Gastroesophageal sphincter (tissue), 4 donors: ENCODE measurements at places on chromosomes 4 and X. TPM values are rescaled to one million over a fixed set of nuclear protein-coding genes. Genes with fewer than 3 reads are reported as not detected.

DNA sequence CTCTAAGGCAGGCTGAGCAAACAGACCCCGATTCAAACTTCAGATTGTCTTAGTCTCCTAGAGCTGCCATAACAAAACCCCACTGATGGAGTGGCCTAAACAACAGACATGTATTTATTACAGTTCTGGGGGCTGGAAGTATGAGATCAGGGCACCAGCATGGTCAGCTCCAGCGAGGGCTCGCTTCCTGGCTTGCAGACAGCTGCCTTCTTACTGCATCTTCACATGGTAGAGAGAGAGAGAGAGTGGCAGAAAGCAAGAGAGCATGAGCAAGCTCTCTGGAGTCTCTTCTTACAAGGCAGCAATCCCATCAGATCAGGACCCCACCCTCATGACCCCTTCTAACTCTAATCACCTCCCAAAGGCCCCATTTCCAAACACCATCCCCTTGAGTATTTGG is 22.3 kb upstream of the SORCS2 start:
- no peaks in the 10 kb centered on the region for H3K4me1 ChIP-seq
- H3K36me3 ChIP-seq: no peaks in the 10 kb centered on the region
- no peak overlapping the region for H3K4me3 ChIP-seq
- no peak overlapping the region for H3K27ac ChIP-seq
- H3K27me3 ChIP-seq: no peaks in the 10 kb centered on the region

DNA sequence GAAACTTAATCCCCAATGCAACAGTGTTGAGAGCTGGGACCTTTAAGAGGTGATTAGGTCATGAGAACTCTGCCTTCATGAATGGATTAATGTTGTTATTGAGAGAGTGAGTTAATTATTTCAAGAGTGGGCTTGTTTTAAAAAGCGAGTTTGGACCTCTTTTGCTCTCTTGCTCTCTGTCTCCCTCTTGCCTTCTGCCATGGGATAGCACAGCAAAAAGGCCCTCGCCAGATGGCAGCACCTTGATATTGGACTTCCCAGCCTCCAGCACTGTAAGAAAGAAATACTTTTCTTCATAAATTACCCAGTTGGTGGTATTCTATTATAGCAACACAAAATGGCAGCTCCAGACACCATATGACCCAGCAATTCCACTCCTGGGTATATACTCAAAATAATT is 7.0 kb upstream of the ATP6AP2 start:
- H3K36me3 ChIP-seq: no peaks in the 10 kb centered on the region
- H3K4me1 ChIP-seq: no peaks in the 10 kb centered on the region
- H3K27ac ChIP-seq: no peak overlapping the region
- no peak overlapping the region for H3K4me3 ChIP-seq

- no peak overlapping the region for H3K27ac ChIP-seq
- H3K4me3 ChIP-seq: no peak overlapping the region
- ATAC-seq: no peak
- H3K36me3 ChIP-seq: no peaks in the 10 kb centered on the region
- H3K27me3 ChIP-seq: no peaks in the 10 kb centered on the region
- no peaks in the 10 kb centered on the region for H3K4me1 ChIP-seq
Observed at GRCh38 chr4:33696041-33696440, 2548.3 kb downstream of the ARAP2 start.

GRCh38 chr4:164997941-164998340 is 20.5 kb upstream of the TRIM61 start:
- H3K36me3 ChIP-seq: no peaks in the 10 kb centered on the region
- no peaks in the 10 kb centered on the region for H3K4me1 ChIP-seq
- H3K4me3 ChIP-seq: no peak overlapping the region

- peak within 1 kb of the TSS; percentile 54 for H3K4me3 ChIP-seq
- peak; percentile 71 for ATAC-seq
- peak within 1 kb of the TSS; percentile 71 for H3K27ac ChIP-seq
- no peaks in the 10 kb centered on the region for H3K4me1 ChIP-seq
Observed at GRCh38 chrX:101078716-101079598, at the start of gene TMEM35A. TMEM35A (plus strand) TSS chrX:101078879; CDS start chrX:101079003, 124 bp downstream.

DNA sequence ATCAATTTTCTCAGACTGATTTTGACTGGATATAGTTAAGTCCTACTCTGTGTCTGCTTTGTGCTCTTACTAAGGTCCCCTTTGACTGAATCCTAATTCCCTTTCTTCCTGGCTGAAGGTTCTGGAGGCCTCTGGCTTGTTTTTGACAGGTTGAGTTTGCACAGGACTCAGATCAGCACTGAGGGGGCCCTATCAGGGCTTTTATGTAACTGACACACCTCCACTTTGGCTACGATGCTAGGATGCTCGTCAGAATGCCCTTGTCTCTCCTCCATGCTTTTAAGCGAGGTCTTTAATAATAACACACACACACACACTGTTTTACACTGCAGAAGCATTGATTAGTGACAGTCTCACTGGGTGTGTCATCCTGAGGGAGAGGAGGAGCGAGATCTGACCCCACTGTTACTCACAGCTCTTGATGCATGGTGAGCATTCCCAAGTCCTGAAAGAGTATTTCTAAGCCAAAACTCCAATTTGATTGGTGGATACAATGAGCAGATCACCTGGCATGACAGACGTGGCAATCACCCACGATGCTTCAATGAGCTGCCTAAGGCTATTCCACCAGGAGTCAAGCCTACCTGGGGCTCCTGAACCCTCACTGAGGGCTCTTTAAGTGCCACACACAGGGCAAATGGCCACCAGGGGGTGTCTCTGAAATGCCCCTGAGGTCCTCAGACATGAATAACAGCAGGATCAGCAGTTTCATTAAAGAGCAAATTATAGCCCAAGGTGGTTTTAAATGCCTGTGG is 130.4 kb upstream of the CPEB2 start:
- H3K27ac ChIP-seq: no peak overlapping the region
- ATAC-seq: no peak
- H3K4me1 ChIP-seq: no peaks in the 10 kb centered on the region
- H3K27me3 ChIP-seq: no peaks in the 10 kb centered on the region

DNA sequence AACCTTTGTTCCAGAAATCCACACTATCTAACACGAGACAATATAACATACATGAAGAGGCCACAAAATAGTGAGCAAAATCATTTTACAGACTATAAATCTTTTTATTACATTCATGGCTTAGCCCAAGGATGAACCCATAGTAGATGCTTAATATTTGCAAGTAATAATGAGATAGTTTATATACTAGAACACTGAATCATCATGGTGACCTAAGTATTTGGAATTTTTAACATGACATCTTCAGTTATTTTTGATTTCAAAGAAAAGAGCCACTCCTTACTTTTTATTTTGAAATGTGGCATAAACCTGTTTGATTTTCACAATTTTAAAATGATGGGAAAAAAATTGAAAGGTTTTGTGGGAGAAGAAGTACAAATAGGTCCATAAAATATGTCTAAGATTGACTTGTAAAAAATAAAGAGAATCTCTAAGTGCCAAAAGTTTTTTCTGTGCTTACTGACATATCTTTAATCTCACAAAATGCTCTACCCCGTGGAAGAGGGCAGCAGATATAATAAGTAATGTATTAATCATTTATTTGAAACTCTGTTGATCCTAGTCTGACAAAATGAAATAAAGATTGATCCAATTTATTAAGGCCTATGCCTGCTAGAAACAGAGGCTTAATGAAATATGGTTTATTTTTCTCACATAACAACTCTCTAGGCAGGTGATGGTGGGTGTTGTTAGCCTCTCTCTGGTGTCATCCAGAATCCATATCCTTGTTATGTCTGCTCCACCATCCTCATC is 224.5 kb upstream of the CENPE start:
- no peak overlapping the region for H3K4me3 ChIP-seq
- no peak for ATAC-seq
- H3K36me3 ChIP-seq: no peaks in the 10 kb centered on the region
- H3K27me3 ChIP-seq: no peaks in the 10 kb centered on the region
- no peaks in the 10 kb centered on the region for H3K4me1 ChIP-seq

GRCh38 chr4:88178626-88179231 is 20.3 kb upstream of the ABCG2 start:
- H3K4me1 ChIP-seq: no peaks in the 10 kb centered on the region
- H3K27me3 ChIP-seq: no peaks in the 10 kb centered on the region
- H3K27ac ChIP-seq: no peak overlapping the region
- ATAC-seq: no peak

- H3K4me3 ChIP-seq: no peak overlapping the region
- H3K27ac ChIP-seq: no peak overlapping the region
- ATAC-seq: no peak
- H3K4me1 ChIP-seq: no peaks in the 10 kb centered on the region
Observed at GRCh38 chr4:73205482-73205881, 53.1 kb downstream of the ANKRD17 start.

- ATAC-seq: no peak
- no peak overlapping the region for H3K4me3 ChIP-seq
- no peak overlapping the region for H3K27ac ChIP-seq
- no peaks in the 10 kb centered on the region for H3K4me1 ChIP-seq
Observed at GRCh38 chrX:24166078-24166477, 16.5 kb downstream of the ZFX start.

- no peaks in the 10 kb centered on the region for H3K27me3 ChIP-seq
- H3K4me1 ChIP-seq: no peaks in the 10 kb centered on the region
- H3K4me3 ChIP-seq: peak within 1 kb of the TSS; percentile 8
- H3K27ac ChIP-seq: no peak within 1 kb of the TSS
Observed at GRCh38 chrX:71111141-71111843, at the start of gene IL2RG. IL2RG (minus strand) TSS chrX:71111577; CDS start chrX:71111539, 38 bp downstream.

- no peak for ATAC-seq
- H3K4me1 ChIP-seq: no peaks in the 10 kb centered on the region
- H3K4me3 ChIP-seq: peak overlapping the region; percentile 80
- H3K27me3 ChIP-seq: no peaks in the 10 kb centered on the region
Observed at GRCh38 chr4:146520896-146521540, 722 bp downstream of the SLC10A7 start.

DNA sequence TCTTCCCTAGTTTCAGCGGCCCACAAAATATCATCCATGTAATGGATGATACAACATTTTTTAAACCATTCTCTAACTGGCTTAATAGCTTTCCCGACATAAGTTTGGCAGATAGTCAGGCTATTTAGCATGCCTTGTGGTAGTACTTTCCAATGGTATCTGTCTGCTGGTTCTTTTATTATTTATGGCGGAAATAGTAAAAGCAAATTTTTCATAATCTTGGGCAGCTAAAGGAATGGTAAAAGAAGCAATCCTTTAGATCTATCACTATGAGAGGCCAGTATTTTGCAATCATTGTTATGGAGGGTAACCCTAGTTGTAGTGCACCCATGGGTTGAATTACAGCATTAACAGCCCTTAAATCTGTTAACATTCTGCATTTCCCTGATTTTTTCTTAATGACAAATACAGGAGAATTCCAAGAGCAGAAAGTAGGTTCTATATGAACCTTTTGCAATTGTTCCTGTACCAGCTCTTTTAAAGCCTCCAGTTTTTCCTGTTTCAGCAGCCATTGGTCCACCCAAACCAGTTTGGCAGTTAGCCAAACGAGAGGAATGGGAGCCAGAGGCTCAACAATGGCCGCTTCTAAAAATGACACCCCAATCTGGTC is 14.3 kb upstream of the HSD17B11 start:
- H3K4me3 ChIP-seq: no peak overlapping the region
- H3K4me1 ChIP-seq: no peaks in the 10 kb centered on the region
- H3K36me3 ChIP-seq: no peaks in the 10 kb centered on the region
- H3K27me3 ChIP-seq: peaks cover 6% of the 10 kb centered on the region
- ATAC-seq: no peak

- no peak overlapping the region for H3K27ac ChIP-seq
- no peak overlapping the region for H3K4me3 ChIP-seq
- peaks cover 14% of the 10 kb centered on the region for H3K4me1 ChIP-seq
- no peaks in the 10 kb centered on the region for H3K36me3 ChIP-seq
Observed at GRCh38 chr4:128603081-128603480, 206.4 kb upstream of the JADE1 start.

DNA sequence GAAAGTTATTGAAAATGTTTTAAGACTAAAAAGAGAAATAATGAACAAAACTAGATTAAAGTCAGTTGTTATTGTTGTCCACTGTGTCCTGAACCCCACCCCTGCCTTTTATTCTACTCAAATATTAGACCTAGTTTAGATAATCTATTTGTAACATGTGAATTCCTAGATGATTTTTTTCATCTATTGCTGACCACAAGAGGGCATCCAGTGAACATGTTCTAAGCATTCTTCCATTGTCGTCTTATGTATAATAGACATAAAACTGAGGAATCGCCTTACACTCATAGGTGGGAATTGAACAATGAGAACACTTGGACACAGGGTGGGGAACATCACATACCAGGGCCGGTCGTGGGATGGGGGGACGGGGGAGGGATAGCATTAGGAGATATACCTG is 36.4 kb upstream of the HPRT1 start:
- H3K27ac ChIP-seq: no peak overlapping the region
- no peaks in the 10 kb centered on the region for H3K27me3 ChIP-seq
- ATAC-seq: no peak
- no peaks in the 10 kb centered on the region for H3K4me1 ChIP-seq

DNA sequence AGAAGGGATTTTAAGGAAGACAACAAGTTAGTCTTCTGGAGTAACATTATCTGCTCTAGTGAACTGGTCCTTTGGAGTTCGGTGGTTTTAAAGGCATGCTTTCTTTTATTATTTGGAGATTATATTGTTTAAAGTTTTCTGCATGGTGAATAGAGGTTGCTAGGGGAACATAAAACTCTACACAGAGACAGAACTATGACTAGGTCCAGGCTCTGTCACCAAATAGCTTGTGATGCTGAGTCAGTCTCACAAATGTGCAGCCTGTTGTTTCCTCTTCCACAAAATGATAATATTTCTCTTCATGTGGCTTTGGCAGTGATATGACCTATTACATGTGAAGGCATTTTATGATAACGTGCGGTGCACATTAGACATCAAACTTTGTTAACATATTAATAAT is 132.6 kb downstream of the PACRGL start:
- H3K27ac ChIP-seq: no peak overlapping the region
- H3K36me3 ChIP-seq: no peaks in the 10 kb centered on the region
- H3K27me3 ChIP-seq: no peaks in the 10 kb centered on the region
- ATAC-seq: no peak
- H3K4me1 ChIP-seq: no peaks in the 10 kb centered on the region
- no peak overlapping the region for H3K4me3 ChIP-seq

- H3K4me1 ChIP-seq: no peaks in the 10 kb centered on the region
- H3K27me3 ChIP-seq: no peaks in the 10 kb centered on the region
- no peak overlapping the region for H3K4me3 ChIP-seq
- H3K27ac ChIP-seq: no peak overlapping the region
Observed at GRCh38 chr4:62928483-62928882, 1480.8 kb downstream of the TECRL start.

DNA sequence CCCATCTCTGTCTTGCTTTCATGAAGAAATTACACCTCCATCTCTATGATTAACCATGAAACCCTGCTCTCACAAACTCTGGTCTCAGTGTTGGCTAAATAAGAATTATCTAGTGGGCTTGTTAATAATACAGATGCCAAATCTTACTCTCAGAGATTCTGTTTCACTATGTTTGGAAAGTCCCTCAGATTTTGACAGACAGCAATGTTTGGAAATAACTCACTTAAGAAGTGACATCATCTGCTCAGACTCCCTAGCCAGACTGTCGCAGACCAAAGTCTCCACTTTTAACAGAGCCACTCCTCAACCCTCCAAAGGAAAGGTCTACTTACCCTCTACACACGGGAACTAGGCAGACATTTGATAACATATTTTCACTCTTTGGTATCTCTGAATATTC is 328.5 kb upstream of the FGF16 start:
- H3K4me1 ChIP-seq: no peaks in the 10 kb centered on the region
- no peaks in the 10 kb centered on the region for H3K27me3 ChIP-seq
- ATAC-seq: no peak
- H3K36me3 ChIP-seq: no peaks in the 10 kb centered on the region
- H3K4me3 ChIP-seq: no peak overlapping the region

Gene ZNF182
- total RNA-seq: 5.8 TPM

Gene PPARGC1A
- total RNA-seq: 43.7 TPM

Gene GABRQ
- total RNA-seq: not detected

Gene RASGEF1B
- total RNA-seq: 10.5 TPM

Gene PRKG2
- 15.6 TPM for total RNA-seq
